ENCODE measurements at places on chromosomes 2 and 18.

DNA sequence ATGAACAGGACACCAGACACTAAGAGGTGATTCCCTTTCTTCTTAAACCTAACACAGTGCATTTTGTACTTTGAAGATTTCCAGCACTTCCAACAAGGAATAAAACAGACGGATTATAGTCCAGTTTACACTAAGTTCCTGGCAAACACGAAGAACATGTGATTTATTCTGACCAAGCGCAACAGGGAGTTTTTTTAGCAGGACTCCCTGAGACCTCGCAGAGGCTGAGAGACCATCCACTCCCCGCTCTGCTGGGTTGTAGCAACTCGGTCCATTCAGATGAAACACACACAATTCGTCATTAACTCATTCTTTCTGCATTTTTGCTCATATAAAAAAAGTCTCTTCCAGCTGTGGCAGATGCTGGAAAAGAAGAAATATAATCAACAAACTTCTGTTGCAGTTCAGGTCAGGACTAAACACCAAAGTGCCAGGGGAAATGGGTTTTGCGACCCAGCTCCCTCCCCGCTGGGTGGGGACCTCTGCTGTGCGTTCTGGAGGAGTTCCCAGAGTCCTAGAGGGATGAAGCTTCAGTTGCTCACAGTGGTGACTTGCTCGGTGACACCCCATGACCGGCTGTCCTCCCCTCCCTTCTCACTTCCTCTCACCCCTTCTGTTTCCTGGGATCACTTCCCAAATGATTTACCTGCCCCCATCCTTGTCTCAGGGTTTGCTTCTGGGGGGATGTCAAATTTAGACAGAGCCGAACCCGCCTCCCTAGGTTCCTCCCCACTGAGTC is 52.5 kb downstream of the KCNF1 start:
- DNase-seq = no peak

DNA sequence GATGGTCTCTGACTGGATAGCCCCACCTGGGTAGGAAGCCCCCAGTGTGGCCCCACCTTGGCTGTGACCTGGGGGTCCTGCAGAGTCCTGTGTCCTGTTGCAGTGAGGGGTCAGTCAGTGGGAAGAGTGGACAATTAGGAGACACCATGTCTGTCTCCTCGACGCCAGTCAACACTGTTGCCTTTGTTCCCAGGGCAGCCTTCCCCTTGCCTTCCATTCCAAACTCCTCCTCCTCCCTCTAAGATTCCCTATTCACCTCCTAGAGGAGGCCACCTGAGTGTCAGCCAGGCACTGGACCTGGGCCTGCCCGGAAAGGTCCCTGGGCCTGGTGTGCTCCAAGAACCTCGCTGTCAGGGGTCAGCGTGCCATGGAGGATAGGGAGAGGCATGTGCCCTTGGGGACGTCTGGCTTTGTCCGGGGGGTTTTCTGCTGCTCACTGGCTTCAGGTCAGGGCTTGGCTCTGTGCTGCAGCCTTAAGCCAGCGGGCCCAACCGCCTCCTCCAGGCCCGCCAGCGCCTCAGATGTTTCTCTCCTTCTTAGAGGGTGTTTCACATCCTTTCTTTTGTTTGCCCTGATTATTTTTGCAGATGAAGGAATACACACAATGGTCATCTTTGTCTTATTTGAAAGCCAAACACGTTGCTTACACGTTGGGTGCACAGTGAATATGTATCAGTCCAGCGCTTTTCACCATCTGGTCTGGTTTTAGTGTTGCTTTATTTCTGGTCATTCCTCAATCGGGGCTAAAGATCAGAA is 68.9 kb downstream of the HPCAL1 start:
- no peak for DNase-seq

GRCh38 chr18:73487966-73488365 is 620.2 kb upstream of the NETO1 start:
- DNase-seq = no peak

- no peak for DNase-seq
Observed at GRCh38 chr2:55486426-55486825, 33.1 kb upstream of the CFAP36 start.

- no peak for DNase-seq
Observed at GRCh38 chr2:49616800-49617199, 462.5 kb upstream of the FSHR start.

- no peak for DNase-seq
Observed at GRCh38 chr18:31617031-31617717, 25.5 kb downstream of the TTR start.

DNA sequence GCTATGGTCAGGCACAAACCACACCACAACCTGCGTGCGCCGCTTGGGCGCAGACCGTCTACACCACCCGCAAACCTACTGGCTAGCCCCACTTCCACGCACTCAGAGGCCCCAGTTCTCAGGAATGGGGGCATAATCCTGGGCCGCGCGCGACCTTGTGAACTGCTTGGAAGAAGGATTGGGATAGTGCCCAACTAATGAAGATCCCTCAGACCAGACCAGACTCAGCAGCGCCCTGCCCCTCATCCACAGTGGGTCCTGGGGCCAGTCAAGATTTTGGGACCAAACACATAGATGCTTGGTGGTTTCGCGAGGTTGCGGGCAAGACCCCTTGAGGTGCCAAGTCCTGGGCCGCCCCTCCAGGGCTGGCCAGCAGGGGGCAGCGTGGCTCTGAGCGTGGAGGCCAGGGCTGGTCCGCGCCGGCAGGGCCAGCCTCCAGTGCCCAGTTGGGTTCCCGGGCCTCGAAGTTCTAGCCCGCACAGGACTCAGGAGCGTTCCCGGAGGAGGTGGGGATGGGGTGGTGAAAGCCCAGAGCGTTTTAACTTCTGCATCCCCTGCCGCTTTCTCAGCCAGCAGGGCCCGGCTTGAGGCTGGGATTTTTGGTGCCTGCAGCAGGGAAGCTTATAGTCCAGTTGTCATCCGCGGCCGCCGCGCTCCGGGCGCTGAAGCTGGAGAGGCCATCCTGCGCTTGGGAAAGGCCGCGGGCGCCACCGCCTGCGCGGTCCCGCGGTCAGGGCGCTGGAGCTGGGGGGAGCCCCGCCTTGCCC is 8.3 kb downstream of the OSR1 start:
- DNase-seq = no peak

DNA sequence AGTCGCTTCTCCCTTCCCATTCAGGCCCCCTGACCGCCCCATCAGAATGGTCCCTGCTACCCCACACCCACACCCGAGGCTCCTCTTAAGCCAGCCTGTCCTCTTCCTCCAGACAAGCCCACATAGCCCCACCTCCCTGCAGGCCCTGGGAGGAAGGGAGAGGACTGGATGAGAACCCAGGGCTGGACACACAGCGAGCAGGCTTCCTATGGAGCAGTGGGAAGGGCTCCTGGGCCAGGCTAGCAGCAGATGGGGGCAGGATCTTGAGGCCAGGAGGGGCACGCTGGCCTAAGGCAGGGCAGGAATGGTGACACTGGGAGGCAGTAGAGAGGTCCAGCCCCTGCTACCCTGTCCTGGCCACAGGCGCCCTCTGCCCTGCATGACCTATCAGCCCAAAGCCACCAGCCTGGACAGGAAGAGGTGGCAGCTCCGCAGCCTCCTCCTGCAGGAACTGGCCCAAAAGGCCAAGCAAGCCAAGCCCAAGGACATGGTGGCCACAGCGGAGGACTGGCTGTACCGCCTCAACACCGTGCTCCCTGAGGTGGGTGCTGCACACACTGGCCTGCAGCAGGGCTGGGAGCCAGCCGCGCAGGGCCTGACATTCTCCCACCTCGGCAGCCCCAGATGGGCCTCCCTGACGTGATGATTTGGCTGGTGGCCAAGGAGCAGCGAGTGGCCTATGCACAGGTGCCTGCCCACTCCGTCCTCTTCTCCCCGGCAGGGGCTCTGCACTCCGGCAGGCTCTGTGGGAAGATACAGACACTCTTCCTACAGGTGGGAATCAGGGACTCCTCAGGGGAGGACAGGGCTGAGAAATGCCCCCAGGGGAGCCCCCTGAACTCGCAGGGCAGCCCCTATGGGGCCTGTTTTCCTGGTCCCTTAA is 43.3 kb downstream of the FER1L5 start:
- DNase-seq = no peak

GRCh38 chr2:85112906-85113625 is 20.1 kb upstream of the TCF7L1 start:
- DNase-seq = no peak

- no peak for DNase-seq
Observed at GRCh38 chr2:188435115-188435514, 143.4 kb downstream of the GULP1 start.

- no peak for DNase-seq
Observed at GRCh38 chr2:240405684-240406313, 29.7 kb upstream of the GPC1 start.

DNA sequence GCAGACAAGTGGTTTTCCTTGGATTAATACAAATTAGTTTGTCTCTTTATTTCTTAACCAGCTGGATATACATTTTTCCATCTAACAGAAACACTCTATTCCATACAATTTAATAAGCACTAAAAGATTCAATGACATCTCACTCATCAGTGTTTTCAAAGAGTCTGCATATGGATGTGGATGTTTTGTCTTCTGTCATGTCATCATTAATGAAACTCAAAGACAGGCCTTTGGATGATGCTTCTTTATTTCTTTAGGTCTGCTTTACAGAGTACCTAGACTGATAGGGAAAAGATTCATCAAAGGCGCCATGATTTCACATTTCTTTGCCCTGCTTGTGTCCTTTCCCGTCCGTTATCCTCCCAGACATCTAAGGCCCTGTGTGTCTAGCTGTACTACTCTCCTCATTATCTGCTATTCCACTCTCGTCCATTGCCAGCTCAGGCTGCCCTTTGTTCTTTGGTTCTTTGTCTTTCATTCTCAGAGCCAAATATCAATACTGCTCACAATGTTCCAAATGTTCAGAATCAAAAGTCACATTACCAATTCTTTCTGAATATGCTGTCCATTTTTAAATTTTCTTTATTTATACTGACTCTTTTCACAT is 232.3 kb upstream of the CHAC2 start:
- DNase-seq = no peak

DNA sequence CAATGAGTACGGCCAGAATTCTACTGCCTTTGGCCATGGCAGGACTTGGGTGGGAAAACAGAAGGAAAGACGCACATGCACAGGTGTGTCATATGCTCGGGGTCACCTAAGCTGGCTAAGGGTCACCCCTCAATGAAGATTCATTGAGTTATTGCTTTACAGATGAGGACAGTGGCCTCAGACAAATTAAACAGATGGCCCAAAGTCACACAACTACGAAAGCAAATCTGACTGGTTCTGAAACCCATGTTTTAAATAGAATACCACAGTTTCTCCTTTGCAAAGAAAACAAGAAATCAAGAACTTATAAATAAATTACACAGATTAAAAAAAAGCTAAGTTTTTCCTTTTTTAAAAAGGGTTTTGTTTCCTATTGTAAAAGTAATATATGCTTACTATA is 70.5 kb downstream of the ID2 start:
- no peak for DNase-seq

DNA sequence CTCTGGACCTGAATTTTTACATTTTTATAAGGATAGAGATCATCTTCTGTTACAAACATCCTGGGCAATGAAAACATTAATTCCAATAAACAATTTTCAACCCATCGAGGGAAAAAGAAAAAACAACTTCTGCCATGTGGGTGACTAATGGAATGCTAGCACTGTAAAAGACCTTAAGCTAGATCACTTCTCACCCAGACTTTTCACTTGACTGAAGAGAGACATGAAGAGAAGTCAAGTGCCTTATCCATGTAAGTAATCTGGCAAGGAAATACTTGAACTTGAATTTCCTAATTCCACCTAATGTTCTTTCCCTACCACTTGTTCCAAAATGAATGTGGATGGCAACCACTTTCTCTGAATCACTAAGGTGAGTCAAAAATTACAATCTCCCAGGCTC is 98.3 kb upstream of the ACVR1C start:
- no peak for DNase-seq

- DNase-seq = no peak
Observed at GRCh38 chr2:226763320-226763719, 36.3 kb downstream of the IRS1 start.

DNA sequence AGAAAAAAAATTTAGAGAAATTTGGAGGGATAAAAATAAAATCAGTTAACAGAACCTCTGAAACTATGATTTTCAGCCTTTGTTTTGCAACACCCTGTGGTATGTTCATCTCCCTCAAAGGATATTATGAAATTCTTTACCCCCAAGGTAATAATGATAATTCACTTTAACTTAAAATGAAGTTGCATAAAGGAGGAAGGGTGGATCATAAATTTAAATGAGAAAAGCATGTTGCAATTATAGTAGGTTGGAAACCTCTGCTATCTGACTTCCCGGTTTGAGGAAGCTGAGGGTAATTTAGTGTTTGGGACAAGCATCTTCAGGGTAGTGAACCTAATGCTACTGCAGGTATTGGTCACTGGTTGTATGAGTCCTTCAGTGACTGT is 102.9 kb downstream of the BABAM2 start:
- no peak for DNase-seq

DNA sequence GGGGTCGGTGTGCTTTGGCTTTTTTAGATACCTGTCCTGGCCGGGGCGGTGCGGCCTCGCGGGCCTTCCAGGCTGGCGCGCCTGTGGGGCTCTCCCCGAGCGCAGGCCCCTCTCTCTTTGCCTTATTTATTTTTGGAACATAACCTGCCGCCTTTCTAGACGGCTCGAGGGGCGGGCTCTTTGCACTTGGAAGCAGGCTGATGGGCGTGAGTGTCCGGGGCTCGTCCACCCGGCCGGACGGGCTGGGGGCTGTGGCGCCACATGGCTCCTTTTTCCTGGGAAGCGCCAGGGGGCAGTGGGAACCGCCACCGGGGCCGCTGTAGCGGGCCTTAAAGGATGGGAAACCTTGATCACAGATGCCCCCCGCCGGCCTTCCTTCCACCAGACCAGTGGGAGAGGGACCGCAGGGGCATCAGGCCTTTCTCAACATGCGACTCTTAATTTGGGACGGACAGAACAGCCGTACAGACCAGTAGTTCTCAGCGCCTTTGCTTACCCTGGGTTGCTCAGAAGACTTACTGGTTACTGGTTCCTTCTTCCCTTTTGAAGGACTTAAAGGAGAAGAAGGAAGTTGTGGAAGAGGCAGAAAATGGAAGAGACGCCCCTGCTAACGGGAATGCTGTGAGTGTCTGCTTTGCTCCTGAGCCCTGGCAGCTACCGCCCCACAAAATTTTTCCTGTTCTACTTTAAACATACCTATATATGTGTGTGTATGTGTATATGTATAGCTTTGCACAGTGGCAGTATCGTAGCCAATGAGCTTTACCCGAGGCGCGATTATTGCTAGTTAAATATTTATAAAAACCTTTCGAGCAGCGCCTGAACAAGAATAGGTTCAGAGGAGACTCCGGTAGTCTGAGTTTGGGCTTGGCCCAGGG is 2.7 kb downstream of the PTMA start:
- DNase-seq = no peak

DNA sequence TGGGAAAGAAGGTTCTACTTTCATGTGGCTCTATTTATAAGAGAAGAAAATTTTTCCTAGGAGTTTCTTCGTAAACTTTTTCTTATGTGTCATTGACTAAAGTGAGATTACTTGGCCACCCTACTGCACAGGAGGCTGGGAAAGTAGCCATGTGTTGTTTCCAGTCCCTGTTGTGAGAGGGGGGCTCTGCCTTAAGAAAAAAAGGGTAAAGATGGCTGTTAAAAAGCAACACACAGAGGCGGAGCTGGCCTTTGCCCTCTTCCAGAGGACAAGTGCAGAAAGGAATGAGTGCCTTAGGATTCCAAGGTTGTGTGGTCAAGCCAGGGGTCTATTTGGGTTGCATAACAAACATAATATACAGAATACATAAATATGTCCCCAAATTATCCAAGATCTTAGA is 230.0 kb upstream of the CXCR4 start:
- DNase-seq = no peak

- no peak for DNase-seq
Observed at GRCh38 chr2:22880161-22880560, 504.8 kb upstream of the KLHL29 start.

GRCh38 chr2:230443541-230443940 is 27.5 kb downstream of the SP100 start:
- DNase-seq = no peak

GRCh38 chr2:80499095-80499494 is 194.5 kb upstream of the LRRTM1 start:
- DNase-seq = no peak
